ENCODE measurements at places on chromosomes 3 and 15.

DNA sequence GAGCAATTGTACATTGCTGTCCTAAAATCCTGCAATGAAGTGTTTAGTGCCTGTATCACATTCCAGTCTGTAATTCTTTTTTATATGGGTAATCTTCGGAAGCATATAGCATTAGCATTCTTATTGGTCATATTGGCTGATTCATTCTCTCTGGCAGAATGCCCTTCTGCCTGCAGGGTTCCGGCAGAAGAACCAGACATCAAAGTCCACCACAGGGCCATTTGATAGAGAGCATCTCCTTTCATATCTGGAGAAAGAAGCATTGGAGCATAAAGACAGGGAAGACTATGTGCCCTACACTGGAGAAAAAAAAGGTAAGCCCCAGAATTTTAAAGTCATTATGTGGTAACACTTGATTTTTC is 39.6 kb downstream of the TMOD3 start:
- DNase-seq = no peak

DNA sequence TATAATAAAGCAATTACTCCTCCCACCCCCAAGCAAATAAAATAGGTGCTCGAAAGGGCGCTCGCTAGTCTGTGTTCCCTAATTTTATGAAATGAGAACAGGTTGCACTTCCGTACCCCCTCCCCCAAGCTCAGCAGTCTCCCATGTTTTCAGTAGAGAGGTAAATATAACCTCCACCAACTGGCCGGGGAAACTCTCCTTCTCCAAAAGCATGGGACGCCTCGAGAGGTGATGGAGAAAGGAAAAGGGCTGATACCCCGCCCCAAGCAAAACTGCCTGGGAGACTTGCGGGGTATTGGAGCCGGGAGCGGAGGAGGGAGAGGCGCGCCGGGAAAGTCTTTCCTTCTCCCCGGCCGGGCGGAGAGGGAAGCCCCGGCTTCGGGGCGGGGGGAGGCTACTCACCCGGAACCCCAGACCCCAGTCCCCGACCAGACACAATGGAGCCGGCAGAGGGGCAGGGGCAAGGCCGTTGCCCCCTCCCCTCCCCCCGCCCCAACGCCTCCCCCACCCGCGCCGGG is 605 bp downstream of the DCUN1D1 start:
- peak; percentile 74 for DNase-seq

DNA sequence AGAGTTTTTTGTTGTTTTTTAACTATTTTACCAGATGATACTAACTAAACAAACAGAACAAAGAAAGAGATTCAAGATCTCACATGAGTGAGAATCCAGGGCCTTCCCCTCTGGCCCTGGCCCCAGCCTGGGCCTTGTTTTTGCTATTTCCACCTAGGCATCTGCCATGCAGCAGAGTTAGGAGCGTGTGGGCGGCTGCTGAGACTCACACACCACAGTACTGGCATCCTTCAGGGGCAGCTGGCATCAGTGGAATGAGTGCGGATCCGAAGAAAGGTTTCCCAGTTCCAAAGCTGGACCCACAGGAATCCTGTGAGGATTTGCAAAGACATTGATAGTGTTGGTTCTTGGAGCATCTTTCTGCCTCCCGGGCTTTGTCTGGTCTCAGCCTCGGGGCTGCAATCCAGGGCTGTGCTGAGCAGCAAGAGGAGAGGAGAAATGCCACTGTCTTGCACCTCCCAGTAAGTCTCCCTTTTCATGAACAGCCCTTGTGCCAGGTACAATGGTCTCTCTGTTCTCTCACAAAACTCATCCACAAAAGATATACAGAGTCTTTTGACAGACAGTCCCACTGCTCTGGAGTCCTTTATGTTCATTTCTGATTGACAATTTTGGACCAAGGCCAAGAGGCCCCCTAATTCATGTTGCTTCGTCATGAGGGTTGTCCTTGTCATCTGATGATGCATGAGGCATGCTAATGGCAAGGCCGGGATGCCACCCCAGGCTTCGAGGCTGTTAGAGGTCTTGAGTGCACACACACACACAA is 46.6 kb downstream of the APH1B start:
- DNase-seq = no peak

- DNase-seq = no peak
Measured at GRCh38 chr3:182486463-182486862, 306.8 kb upstream of the ATP11B start.

- DNase-seq = no peak
Measured at GRCh38 chr3:101144105-101144504, 150.9 kb upstream of the ABI3BP start.

DNA sequence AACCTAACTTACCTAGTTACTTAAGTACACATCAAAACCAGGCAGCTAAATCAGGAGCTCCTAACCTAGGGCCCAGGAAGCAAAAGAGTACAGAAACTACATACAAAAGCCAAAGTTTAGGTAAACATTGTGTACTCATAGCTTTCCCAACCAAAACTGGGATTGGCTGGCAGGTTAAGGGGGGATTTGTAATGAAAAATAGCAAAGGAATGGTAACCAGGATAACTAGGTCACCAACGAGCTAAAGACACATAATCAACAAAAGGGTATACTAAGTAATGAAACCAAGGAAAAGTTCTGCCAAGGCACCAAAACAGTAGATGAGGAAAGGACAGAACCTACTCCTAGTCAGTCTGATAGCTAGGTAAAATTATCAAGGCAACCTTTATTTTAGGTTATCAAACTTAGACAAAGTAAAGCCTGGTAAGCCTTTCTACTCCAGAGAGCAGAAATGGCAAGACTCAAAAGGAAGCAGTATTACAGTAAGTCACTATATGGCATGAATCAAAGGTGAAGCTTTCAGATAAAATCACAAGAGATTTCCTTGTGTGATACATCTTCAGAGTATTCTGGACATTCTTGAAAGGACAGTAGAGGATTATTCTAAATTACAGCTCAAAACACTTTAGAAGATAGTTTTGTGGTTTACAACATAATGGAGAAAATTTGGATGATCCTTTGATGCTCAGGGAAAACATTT is 10.2 kb downstream of the TRA2B start:
- DNase-seq = no peak

DNA sequence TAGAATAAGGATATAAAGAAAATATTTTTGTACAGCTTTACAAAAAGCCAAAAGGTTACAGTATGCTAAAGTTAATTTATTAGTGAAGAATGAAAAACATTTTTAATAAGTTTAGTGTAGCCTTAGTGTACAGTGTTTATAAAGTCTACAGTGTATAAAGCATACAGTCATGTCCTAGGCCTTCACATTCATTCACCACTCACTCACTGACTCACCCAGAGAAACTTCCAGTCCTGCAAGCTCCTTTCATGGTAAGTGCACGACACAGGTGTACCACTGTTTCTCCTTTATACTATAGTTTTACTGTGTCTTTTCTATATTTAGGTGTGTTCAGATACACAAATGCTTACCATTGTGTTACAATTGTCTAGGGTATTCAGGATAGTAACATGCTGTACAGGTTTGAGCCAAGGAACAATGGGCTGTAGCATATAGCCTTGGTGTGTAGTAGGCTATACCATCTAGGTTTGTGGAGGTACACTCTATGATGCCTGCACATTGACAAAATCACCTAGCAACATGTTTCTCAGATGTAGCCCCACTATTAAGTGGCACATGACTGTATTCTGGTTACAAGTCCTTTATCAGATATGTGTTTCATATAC is 197.1 kb upstream of the KBTBD8 start:
- no peak for DNase-seq

- no peak for DNase-seq
Measured at GRCh38 chr15:94487635-94488034, 256.3 kb downstream of the MCTP2 start.

DNA sequence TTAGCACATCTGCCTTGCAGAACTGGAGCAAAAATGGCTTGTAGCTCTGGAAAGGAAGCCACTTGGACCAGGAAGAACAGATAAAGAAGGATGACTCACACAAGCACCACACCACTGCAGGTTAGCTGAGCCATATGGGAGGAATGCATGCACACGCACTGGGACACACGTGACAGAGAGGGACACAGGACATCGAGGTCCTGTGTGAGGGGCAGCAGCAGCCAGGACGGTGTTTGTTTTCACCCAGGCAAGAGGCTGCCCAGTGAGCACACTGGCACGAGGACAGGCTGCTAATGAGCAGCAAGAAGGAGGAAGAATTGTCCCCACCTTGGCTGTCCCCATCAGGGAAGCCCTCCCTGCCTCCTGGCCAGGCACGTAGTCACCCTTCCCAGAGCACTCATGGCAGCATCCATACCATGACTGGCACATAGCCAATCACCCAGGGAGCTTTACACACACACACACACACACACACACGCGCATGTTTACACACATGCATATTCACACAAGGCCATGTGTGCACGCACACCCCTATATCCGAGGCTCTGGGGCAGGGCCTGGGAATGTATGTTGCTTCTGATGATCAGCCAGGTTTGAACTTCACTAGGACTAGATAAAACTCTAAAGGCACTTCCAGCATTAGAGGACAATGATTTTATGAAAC is 24.0 kb upstream of the SPTBN5 start:
- DNase-seq = no peak

GRCh38 chr3:196803891-196804468 is 63.7 kb upstream of the SENP5 start:
- no peak for DNase-seq

DNA sequence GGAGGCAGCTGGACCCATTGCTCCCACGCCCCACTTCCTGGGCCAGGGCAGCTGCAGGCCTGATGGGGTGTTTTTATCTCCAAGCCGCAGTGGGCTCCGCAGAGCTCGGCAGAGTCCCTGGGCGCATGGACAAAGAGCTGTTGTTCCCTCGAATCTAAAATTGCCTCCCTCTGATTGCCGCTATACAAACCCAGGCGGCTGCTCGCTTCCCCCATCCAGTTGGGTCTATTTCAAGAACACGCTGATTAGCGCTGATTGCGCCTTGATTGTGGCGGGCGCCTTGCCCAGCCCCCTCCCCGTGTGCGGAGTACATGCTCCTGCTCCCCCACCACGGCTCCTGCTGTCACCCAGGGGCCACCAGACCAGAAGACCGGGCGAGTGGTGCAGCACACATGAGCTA is 43.4 kb upstream of the SLC6A1 start:
- DNase-seq = no peak

DNA sequence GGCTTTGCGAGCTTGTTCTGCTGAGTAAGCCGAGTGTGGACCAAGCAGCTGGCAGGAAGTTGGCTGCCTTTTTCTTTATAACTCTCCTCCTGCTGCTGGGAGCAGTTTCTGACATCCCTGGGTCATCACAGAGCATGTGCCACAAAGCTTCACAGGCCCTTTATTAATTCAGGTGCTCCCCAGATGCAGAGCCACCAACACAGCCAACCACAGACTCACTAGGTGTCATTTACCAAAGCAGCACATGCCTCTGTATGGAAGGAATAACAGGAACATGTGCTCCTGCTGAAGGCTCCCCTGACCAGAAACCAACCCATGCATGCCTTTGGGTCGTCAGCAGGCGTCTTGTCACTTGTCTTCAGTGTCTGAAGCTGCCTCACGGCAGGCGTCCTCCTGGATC is 152.5 kb downstream of the ADAMTS17 start:
- DNase-seq = no peak

DNA sequence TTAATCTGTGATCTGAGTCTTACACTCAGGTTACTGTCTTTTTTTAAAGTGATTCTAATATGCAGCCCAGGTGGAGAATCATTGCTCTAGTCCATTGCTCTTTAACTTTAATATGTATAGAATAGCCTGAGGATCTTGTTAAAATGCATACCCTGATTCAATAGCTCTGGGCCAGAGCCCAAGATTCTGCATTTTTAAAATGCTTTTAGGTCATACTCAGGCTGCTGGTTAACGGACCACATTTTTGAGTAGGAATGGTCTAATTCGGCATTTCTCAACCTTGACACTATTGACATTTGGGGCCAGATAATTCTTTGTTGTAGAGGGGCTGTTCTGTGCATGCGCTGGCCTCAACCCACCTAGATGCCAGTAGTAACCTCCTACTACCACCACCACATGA is 20.9 kb upstream of the FSTL1 start:
- no peak for DNase-seq

- no peak for DNase-seq
Measured at GRCh38 chr3:43394041-43394554, 107.8 kb downstream of the SNRK start.

- no peak for DNase-seq
Measured at GRCh38 chr3:186772281-186772694, 11.1 kb upstream of the EIF4A2 start.

DNA sequence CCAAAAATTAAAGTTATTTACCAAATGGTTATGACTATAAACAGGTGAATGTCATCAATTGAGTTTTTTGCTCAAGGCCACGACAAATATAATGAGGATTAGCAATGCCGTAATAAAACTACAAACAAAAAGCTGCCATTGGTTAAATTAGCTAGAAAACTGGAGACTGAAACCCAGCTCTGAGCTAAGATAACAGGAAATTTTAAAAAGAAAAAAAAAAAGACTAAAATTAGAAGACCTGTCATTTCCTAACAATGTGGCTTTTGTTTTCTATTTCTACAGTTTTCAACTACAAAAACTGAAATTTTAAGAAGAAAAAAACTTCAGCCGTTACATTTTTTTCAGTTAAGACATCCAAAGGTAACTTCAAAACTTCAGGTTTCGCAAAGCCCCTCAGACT is 9.7 kb downstream of the SLC12A6 start:
- no peak for DNase-seq

GRCh38 chr15:92457471-92458041 is 63.9 kb downstream of the ST8SIA2 start:
- no peak for DNase-seq

DNA sequence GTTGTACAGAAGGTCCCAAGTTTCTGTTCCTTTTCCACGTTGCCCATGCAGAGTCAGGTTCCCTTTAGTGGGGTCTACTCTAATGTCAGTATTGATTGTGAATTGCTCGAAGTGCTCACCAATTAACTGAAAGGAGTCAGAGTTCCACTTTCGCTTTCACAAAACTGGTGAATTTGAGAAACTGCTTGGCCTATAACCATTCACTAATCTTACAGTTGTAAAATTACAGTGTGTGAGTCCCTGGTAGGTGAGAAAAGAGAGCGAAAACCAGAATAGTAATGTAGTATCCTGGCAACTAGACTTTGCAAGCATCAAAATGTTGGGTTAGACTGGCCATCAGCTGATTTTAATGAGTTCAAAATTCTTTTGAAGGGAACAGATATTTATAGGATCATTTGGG is 237.5 kb upstream of the CHRM5 start:
- no peak for DNase-seq

DNA sequence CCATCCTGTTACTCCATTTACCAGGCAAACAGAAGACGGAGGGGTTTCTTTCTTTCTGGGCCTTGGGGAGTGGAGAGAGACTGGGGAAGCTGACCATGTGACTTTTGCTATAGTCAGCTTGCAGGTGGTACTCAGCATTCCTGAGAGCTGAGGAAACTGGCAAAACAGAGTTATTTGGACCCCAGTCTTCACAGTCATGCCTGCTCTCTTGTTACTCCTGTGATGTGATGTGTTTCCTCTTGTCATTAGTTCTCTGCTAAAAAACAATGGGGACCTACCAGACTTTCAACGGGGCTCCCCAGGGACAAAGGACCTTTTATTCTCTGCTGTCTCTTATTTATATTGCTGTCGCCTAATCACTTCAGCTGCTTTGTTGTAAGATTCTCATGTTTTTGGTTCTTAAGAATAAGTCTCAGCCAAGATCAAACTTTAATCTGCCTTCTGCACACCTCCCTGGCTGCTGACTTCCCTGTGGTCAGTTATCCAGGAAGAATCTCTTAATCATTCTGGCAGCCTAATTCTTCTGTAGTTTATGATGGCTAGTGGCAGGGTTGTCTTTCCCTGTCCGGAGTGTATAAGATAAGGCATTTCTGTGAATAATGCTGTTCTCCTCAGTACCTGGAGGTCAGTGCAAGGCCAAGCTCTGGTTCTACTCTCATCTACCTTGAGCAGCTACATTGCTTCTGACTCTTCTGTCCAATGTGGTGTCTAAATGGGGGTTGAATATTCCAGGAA is 8.8 kb downstream of the STARD9 start:
- peak; percentile 43 for DNase-seq

Measured in H1 (cell line).